Tongue (tissue), 3 donors: ENCODE measurements at places on chromosomes 4 and X. TPM values are rescaled to one million over a fixed set of nuclear protein-coding genes. Genes with fewer than 3 reads are reported as not detected.

LCORL gene
- 30.4 TPM for total RNA-seq

CTAG1B gene
- not detected for total RNA-seq

FAM47A gene
- not detected for total RNA-seq

CEP44 gene
- 32.8 TPM for total RNA-seq

CYSLTR1 gene
- 8.4 TPM for total RNA-seq

CXCL10 gene
- not detected for total RNA-seq

- no peak for DNase-seq
Measured at GRCh38 chr4:7295197-7295910, 103.0 kb downstream of the SORCS2 start.

FGFR3 gene
- 68.0 TPM for total RNA-seq

DNA sequence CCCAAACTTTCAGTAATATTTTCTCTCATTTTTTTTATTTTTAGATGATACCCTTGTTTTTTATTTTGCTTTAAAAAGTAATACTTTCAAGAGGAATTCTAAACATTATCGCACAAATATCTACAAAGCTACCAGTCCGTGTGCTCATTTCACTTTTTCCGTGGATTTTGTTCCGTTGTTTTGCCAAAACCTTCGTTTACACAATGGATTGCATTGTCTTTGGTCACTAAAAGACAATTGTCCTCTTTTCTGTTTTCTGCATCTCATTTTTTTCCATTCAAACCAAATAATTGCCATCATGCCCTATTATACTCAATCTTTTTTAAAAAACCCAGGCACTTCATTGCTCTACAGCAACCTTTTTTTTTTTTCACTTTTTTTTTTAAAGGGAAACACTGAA lies 214.9 kb downstream of the CXXC4 start:
- DNase-seq: no peak
